NCI-H1092 treated with DMSO at 0.1 percent for 48 hours (cell line): ENCODE measurements at places on chromosomes 16 and 17.

GRCh38 chr17:17064322-17064721 is 22.1 kb downstream of the MPRIP start:
- DNase-seq: no peak

DNA sequence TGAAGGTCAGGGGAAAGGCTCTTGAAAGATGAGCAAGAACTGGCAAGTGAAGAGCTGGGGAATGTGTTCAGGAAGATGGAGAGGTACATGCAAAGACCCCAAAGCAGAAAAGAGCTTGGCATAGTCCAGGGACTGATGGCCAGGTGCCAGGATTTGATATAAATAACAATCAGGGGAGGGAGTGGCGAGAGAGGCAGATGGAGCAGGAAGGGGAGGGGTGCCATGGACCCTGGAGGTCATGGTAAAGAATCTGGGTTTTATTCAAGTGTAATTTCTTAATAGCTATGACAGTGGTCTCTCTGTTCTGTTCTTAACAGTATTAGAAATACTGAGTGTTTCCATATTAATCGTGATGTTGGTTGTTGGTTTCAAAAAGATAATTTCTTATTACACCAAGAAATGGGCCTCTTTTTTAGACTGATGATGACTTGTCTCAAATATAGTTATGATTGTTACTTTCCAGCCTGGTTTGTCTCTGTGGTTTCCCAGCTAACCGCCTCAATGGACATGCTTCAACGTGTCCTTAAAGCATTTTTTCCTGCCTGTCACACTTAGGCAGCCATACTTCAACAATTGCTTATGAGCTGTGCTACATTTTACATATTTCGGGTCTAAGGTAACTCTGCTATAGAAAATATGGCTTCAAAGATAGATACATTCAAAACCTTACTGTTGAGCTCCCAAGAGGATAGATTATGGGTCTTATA is 49.4 kb downstream of the MYH10 start:
- no peak for DNase-seq

GRCh38 chr17:56217921-56218320 is 64.6 kb downstream of the ANKFN1 start:
- DNase-seq: no peak

DNA sequence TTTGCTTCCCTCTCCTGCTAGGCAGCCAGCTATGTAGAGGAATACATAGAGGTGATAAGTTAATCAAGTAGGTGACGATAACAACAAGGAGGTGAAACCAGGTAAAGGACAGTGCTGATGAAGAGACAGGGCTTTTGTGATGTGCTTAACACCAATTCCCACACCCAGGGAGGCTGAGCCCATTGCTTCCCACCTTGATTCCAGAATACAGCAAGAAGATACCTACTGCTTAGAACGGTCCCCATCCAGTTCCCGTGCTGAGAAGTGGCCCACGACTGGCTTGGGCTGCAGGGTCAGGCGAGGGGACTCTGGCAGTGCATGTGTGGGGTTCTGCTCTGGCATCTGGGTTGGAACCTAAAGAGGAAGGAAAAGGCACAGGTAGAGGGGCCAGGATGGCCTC is 16.1 kb upstream of the GFAP start:
- no peak for DNase-seq

GRCh38 chr17:72305472-72305871 is 184.7 kb downstream of the SOX9 start:
- DNase-seq: no peak

DNA sequence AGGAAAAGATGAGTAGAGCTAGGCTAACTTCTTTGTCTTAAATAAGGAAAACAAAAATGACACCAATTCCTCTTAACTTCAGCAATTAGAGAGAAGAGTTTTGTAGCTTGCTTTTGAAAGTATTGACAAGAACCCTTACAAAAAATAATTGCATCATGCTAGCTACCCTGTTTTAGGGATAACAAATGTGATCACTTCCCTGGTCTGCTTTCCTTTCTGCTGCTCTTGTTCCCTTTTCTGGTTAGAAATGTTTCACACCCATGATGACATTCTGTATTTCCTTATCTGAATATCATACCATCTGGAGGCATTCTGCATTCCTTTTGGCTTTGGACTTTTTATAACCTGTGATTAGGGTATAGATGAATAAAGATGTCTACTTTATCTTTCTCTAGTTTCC is 9.9 kb upstream of the SMIM36 start:
- DNase-seq: no peak

- DNase-seq: no peak
Observed at GRCh38 chr16:588639-588888, 1.3 kb upstream of the RAB40C start.

GRCh38 chr17:40622509-40622928 is 25.1 kb downstream of the SMARCE1 start:
- DNase-seq: no peak

- DNase-seq: no peak
Observed at GRCh38 chr17:29612094-29612403, 10.7 kb downstream of the CORO6 start.

DNA sequence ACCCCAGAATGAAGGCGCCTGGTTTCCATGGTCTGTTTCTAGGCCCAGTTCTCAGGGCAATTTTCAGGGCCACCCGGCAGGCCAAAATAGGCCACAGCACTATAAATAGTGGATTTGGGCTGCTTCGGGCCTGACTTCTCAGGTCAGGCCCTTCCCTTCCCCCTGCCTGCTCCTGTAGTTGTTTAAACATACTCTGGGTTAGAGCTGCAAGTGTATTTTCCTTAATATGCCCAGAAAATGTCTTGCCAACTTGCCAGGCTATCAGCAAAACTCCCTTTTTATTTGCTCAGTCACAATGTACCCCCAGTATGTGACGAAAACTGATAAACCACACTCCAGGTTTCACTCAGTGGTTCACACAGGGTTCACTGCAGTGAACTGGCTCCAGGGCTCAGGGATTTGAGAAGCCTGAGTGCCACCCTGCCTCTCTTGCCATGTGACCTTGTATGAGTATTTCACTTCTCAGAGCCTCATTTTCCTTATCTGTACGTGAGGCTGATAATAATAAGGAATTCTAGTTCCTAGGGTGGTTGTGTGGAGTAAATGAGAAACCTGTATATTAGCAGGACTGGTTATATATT is 76.5 kb downstream of the GPRC5B start:
- DNase-seq: no peak

GRCh38 chr17:50845240-50846147 is 10.1 kb downstream of the WFIKKN2 start:
- DNase-seq: no peak
